ENCODE measurements at places on chromosomes 12 and 14.

DNA sequence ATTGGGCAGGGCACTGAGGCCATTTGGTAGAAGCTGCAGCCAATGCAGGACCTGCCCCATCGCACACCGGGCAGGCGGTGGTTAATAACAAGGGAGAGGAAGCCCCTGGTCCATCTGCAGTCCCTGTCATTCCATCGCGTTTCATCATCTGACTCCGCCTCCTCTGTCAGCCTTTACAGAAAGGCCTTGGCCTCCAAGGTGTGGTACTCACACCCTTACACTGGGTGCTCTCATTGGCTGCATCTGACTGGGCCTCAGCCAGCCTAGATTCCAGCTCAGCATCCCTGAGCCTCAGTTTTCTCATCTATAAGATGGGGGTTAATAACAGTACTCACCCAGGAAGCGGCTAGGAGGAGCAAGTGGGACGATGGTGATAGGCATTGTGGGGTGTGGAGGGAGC is 14.7 kb upstream of the HHIPL1 start:
- DNase-seq = no peak

- peak; percentile 47 for DNase-seq
These were observed 1.0 kb downstream of the ITFG2 start for GRCh38 chr12:2813214-2814185.

DNA sequence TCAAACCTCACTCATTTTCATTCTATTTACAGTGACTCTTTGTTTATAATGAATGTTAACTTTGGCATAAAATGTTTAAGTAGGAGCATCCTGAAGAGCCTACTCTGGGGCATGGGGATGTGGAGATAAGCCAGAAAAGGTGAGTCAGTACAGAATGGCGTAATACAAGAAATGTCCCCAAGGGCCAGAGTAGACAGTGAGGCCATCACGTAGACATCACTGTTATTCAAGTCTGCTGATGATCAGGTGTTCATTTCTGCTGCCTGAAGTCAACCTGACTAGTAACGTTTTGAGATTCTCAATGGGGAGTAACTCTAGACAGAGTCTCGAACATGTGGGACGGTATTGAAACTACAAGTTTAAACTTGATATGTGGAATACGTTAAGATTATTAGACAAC is 47.6 kb upstream of the PKP2 start:
- no peak for DNase-seq

DNA sequence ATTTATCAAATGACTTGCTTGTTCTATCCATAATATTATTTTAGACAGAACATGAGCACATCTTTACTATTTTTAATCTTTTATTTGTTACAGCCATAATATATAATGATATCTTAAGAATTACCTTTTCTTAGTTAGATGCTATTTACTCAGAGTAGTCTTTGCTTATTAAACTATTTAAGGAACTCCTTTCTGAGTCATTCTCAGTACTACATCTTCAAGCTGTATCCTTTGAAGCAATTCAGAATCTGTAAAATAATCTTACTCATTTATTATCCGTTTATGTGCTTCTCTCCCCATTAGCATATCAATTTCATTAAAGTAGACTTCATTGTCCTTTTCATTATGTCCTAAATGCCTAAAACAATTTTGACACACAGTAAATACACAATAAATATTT is 240.4 kb upstream of the FAR2 start:
- DNase-seq = no peak

GRCh38 chr12:15253990-15254389 is 32.8 kb upstream of the RERG start:
- no peak for DNase-seq

GRCh38 chr12:123494124-123494851 is 36.3 kb downstream of the SNRNP35 start:
- DNase-seq = no peak

GRCh38 chr14:60807971-60808370 is 73.4 kb downstream of the MNAT1 start:
- DNase-seq = no peak

- DNase-seq = no peak
These were observed 100.1 kb downstream of the PPP1R12A start for GRCh38 chr12:79834712-79835376.

DNA sequence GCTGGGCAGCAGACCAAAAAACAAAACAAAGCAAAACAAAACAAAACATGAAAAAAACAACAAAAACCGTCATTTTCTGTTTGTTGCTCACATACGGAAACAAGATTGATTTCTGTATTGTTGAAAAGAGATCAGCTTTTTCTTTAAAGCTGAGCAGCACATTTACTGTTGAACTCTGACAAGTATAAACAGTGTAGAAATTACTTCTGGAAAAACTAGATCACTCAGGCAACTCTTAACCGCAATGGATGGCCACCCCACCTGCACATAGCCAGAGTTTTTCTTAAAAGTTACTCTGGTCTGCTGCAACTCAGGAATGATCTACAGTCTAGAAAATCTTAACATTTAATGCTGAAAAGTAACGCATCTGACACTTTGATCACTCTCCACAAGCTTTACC is 80.9 kb downstream of the PPM1H start:
- no peak for DNase-seq

GRCh38 chr12:65525491-65526141 is 247.1 kb downstream of the MSRB3 start:
- no peak for DNase-seq

GRCh38 chr12:15505616-15506015 is 183.3 kb downstream of the PTPRO start:
- DNase-seq = no peak

DNA sequence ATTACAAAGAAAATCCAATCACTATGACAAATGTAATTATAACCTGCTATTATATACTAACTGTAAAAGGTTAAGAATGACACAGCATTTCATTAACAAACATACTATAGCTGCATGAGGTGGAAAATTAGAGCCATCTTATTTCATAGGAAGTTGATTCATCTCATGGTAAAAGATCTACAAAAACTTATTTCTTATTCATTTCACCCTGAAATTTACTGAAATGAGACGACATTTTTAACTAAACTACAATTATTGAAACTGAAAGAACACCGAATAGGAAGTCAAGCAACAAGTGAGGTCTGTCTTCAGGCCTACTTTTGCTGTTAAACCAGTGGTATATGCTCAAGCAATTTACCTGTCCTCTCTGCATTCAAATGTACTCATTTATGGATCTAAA is 87.2 kb downstream of the CEP83 start:
- DNase-seq = no peak

DNA sequence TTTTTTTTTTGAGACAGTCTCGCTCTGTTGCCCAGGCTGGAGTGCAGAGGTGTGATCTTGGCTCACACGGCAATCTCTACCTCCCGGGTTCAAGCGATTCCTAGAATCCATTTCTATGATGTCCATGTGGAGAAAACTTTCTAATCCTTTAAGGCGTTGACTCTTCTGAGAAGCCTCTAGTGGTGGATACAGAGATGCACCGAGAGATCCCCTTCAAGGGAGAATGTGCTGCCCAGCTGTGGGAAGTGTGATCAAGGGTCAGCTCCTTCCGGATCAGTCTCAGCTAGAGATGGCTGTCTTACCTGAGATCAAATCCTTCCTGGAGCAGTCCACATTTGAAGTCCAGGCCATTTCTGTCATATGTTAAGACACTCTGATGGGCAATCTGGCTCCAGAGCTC is 92.7 kb upstream of the HECTD1 start:
- DNase-seq = no peak

DNA sequence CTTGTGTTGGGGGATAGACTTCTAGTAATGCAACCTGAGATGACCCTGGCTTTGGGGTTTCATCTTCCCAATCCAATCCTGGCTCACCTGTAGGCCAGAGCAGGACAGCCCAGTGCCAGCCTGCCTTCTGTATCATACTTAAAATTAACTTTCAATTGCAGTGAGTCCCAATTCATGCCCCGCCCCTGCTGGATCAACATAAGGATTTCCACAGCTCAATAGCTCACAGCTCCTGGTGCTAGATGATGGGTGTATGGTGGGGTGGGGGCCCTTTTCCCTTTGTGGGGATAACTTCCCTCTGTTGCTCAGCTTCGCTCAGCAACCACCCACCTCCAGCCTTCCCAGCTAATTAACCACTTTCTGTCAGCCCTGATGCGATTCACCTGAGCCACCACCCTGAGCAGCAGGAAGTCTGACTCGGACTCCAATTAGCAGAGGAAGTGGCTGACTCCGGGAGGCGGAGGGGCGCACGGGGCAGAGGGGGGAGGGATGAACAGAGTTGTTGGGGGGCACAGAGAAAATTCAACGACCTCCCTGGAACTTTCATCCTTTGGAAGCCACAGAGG is 24.3 kb upstream of the CHGA start:
- DNase-seq = no peak

DNA sequence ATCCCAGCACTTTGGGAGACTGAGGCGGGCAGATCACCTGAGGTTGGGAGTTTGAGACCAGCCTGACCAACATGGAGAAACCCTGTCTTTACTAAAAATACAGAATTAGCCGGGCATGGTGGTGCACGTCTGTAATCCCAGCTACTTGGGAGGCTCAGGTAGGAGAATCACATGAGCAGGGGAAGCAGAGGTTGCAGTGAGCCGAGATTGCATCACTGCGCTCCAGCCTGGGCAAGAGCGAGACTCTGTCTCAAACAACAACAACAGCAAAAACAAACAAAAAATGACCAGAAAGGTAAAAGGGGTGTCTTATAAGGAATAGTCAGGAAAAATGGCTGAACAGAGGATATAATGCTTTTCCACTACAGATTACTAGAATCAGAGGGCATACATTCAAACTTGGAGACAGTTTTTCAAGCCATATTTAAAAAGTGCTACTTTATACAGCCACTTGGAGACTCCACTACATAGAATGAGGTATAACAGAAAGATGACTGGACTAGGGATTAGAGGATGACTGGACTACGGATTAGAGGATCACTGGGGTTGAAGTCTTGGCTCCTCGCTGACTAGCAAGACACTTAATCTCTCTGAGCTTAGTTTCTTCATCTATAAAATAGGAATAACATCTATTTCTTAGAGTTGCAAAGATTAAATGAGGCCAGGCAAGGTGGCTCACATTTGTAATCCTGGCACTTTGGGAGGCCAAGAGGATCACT is 4.9 kb upstream of the CS start:
- no peak for DNase-seq

GRCh38 chr14:86457481-86458135 is 927.7 kb downstream of the FLRT2 start:
- no peak for DNase-seq

GRCh38 chr14:69208666-69209065 is 17.4 kb downstream of the EXD2 start:
- no peak for DNase-seq

DNA sequence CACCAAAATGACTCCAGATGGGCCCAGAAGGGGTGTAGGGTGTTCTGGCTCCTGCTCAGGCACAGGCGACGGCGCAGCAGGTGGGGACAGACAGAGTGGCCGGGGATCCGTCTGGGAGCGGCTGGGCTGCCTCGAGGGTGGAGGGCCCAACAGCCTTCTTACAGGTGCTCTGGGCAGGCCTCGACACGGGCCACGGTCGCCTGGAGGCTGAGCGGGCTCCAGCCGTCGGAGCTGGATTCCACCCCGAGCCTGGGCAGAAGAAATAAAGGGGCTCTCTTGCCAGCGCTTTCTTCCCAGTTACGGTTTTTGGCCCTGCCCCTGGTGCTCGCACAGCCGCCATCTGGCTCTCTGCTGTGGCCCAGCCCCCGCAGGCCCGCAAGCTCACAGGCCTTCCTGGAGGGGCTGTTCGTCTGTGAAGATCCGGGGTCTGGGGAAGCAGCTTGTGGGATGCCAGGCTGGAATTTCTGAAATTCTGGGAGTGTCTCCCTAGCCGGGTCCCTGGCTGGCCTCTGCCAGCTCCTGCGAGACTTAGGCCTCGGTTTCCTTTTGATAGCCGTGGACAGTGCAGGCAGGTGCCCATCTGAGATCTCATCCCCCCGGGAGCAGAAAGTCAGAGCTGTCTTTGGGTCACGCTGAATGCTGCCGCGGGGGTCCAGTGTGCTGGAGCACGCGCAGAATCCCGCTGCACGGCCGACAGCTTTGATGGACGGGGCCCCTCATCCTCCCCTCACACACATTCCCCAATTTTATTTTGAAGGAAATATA is 122.7 kb downstream of the PAPOLA start:
- no peak for DNase-seq

DNA sequence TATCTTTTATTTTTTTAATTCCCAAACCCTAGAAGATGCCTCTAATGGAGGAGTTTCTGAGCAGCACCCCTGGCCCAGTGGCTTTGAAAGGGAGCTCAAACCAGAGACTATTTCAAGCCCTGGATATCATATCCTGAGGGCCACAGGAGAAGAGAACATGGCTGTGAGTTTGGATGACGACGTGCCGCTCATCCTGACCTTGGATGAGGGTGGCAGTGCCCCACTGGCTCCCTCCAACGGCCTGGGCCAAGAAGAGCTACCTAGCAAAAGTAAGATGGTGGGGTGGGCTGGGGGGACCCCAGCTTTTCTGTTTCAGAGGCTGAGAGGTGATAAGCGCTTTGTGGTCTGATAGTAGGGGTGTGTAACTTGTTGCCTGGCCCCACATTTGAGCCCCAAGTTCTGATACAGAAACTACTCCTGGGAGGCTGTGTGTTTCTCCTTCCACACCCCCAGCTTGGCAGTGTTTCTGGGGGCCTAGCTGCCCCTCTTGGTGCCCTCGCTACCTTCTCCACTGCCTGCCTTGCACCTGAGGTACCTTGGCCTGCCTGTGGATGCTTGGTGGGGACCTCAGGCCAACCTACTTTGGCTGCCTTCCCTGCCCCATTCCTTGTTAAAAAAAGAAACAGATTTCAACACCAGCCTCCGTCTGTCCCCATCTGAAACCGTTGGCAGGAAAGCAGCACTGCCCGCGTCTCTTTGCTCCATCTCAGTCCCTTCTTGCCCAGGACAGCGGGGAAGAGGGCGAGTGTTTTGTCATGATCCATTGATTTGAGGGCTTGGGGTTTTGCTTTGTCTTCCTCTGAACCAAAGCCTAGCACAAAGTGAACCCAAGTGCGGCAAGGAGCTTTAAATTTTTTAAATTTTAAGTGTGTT is 5.7 kb downstream of the TPCN1 start:
- DNase-seq = no peak

DNA sequence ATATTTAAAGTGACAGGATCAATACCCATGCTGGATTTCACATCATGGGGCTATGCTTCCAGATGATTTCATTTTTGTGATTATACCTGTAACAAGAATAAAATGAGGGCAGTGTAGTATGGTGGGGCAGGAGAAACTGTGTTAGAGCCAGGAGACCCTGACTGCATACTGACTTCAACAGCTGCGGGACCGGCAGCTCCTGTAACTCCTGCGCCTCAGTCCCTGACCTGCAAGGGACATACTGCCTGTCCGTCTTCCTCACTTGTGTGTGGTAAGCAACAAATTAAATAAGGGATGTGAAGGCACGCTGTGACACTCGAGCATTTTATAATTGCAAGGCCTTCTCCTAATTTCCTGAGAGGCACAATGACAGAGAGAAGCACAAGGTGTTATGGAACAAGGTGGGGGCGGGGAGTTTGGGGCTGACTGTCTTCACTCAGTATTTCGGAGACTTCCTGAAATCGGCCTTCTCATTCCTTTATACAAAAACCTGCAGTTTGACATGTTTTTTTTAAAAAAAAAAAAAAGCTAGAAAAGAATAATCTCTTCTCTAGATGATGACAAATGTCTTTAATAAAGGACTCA is 164.2 kb downstream of the TTC7B start:
- DNase-seq = no peak

GRCh38 chr12:116397148-116397547 is 119.7 kb upstream of the MED13L start:
- no peak for DNase-seq

Data from D721Med (cell line).